Astrocyte (in vitro differentiated cells and primary cell): ENCODE measurements at places on chromosomes 4 and X.

DNA sequence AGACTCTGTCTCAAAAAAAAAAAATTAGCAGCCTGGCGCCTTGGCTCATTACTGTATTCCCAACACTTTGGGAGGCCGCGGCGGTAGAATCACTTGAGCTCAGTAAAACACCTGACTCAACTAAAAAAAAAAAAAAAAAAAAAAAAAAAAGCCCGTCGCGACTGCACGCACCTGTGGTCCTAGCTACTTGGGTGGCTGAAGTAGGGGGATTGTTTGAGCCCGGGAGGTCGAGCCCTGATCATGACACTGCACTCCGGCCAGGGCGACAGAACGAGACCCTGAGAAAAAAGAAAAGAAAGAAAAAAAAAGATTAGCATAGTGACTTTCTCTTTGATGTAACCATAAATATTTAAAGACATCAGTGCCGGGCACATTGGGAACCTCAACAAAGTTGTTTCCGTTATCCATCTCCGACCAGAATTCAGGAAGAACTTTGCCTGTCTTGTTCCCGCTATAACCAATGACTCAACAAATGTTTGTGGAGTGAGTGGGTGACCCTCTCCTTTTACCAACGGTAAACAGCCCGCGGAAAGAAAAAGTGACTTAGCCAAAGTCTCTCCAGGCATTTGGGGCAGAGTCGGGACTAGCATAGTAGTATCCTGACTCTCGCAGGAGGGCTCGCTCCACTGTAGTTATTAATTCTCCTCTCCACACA lies 553 bp upstream of the MED28 start:
- DNase-seq = peak; percentile 74

DNA sequence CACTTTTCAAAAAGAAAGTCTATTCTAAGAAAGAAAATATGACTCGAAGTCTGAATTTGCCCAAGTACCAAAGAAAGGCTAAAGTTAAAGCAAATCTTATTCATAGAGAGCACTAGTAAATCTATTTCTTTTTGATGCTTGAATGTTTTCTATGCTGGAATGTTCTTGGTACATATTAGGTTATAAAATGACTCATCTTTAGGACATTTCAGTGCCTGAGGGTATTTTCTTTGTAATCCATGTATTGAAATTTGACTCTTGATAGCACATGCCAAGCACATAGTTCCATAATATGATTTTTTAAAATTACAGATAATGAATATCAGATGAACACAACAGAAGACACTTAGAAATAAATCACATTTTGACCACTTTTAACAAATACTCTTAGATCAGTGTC lies 232.8 kb downstream of the TRIML1 start:
- DNase-seq = no peak

DNA sequence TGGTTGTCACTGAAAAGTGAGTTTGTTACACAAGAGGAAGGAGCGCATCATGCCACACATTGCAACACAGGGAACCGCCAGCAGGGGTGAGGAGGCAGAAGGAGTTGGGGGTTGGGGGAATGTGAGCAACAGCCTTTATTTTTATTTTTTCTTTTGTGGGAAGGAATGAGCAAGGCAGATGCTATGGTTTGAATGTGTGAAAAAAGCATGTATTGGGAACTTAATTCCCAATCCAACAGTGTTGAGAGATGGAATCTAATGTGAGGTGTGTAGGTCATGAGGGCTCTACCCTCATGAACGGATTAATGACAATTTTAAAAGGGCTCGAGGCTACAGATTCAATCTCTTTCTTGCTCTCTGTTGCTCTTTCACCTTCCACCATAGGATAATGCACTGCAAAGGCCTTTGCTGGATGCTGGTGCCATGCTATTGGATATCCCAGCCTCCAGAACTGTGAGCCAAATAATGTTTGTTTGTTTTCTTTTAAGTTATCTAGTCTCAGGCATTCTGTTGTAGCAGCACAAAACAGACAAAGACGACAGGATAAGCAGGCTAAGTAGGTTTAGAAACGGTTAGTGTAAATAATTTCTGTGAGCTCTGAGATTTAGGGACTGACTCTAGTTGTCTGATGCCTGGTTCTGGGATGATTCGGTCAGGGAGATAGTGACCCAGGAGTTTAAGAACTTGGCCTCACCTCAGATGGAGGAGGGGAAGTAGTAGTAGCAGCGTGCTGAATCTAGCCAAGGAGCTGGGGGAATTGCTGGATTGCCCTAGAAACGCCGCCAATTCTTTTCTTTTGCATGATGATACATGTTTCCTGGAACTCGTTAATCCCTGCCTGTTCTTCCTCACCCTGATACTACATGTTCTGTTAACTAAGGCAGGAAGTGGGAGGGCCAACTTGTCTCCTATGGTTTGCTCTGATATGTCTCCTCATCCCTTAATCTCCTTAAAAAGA lies 156.6 kb upstream of the CTSO start:
- peak; percentile 18 for DNase-seq

GRCh38 chr4:173763389-173763788 lies 233.4 kb upstream of the HAND2 start:
- no peak for DNase-seq

GRCh38 chrX:13194291-13195103 lies 125.4 kb downstream of the ATXN3L start:
- DNase-seq = peak; percentile 40

GRCh38 chr4:84063619-84064018 lies 435.5 kb downstream of the NKX6-1 start:
- no peak for DNase-seq

- no peak for DNase-seq
Measured at GRCh38 chr4:122619611-122620010, 1.3 kb downstream of the IL21 start.

DNA sequence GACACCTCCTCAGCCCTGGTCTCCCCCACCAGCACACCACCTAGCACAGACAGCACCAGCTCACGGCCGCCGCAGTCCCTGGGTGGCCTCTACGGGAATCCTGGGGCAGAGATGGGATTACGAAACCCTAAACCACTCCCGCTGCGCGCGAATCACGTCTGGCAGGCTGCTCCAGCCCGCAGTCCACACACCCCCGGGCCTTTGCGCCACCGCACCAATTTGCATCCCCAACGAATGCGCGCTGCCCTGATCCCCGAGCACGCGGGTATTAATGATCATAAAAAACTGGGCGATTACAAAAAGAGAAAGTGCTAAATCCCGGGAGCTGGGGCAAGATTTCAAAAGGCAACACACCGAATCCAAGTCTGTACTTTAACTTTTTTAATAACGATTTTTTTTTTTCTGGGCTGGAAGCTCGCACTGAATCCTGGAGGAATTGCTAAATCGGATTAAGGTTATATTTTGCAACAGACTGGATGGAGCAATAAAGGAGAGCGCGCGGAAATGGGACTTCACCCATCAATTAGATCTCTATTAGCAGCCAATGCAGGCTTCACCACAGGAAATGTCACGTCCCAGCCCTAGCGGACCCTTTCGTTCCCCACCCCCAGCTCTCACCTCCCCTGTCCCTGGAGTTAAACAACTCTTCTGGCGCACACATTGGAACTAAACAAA lies 69.8 kb upstream of the TMEM33 start:
- DNase-seq = no peak

GRCh38 chrX:21989384-21989783 lies 42.7 kb upstream of the PHEX start:
- DNase-seq = no peak

DNA sequence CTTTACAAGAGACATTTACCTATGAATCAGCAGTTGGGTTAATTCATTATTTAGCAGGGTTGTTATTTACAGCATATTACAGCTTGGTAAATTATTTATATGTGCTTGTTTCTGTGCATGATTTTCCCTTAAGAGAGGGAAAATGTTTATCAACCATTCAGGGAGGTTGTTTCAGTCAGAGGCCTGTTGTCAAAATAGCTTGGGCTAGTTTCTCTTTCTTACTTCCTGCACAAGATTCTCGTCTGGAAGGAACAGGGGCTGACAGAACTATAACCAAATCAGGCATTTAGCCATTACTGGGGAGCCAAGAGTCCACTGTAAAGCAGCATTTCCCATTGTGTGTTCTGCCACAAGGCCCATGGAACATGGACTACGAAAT lies 135.8 kb downstream of the HS6ST2 start:
- DNase-seq = no peak

DNA sequence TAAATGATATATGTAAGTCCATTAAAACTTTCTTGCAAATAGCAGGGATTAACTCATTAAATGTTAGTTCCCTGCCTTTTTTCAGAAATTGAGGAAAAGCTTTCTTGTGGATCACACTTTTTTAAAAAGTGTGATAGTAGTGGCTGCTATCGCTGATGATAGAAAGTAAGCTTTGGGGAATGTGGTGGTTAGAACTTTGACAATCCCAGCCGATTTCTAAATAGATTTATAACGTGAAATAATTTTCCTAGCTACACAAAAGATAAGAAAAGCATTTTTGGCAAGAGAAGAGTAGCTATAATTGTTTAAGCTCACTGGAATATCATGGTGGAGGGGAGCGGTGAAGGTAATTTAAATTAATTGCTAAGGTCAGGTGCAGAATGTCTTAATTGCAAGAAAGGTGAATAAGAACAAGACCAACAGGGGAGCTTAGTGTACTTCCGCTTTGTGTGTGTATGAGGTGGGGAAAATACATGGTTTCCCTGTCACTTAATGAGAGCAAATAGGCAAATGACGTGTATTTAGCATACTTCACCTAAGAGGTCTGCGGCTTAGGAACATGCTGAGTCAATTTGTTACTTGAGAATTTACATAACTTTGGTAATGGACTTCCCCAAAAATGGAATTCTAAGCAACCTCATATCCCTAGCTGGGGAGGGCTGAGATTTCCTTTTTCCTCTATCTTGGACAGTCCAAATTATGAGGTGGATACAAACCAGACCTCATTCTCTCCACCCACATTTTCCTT lies 11.7 kb upstream of the IL21 start:
- DNase-seq = peak; percentile 74

DNA sequence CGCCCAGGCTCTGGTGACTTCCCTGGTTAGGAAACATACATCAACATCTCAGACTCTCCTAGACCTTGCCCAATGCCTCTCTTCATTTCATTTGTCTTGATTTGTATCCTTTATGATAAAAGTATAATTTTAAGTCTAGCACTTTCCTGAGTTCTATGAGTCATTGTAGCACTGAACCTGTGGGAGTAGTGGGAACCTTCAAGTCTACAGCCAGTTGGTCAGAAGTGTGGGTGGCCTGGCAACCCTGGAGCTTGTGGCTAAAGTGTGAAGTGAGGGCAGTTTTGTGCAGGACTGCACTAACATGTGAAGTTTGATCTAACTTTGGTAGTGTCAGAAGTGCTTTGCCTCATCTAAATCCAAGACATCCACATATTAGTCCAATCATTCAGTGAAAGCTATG lies 259.3 kb upstream of the IGFBP7 start:
- peak; percentile 59 for DNase-seq

DNA sequence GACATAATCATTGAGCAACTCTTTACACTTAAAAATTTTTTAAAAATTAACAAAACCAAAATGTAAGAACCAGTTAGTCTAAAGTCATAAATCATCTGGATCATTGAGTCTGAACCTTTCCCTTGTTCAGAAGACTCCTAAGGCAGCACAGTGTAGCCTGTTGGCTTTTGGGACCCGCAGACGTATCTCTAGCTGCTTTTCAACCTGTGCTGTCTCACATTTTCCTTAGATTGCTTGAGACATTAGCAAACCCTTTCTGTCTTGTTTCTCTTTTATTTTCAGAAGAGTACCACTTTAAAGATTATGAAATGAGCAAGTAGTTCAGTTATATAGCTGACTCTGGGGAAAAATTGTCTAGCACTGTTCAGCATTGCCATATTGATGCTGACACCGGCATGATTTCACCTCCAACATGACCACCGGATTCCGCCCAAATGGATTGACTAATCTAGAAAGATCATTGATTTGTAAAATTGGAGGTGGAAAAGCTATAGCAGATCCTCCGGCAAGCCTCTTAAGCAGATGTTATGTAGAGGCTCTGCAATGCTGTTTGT lies 8.9 kb downstream of the TCEANC start:
- no peak for DNase-seq

DNA sequence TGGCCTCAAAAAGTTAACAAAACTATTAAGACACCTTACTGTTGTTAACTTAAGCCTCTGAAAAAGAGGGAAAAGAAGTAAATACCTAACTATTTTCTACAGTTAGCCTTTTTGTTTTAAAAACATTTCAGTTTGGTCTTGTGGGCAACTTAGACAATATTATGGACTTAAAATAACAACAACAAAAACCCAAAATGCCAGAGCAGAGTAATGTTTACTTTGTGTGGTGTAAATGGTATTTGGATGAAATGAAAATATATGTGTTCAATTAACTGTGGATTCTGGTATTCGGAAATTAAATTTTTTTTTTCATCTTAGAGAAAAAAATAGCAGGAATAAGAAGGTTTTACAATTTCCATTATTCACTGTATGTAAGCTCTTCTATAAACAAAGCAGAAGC lies 79.6 kb upstream of the NPNT start:
- no peak for DNase-seq

- DNase-seq = no peak
Measured at GRCh38 chrX:109535578-109535977, 1.1 kb upstream of the NXT2 start.

- no peak for DNase-seq
Measured at GRCh38 chr4:7156761-7157488, 35.4 kb upstream of the SORCS2 start.

GRCh38 chr4:24260133-24260715 lies 324.1 kb downstream of the DHX15 start:
- no peak for DNase-seq

DNA sequence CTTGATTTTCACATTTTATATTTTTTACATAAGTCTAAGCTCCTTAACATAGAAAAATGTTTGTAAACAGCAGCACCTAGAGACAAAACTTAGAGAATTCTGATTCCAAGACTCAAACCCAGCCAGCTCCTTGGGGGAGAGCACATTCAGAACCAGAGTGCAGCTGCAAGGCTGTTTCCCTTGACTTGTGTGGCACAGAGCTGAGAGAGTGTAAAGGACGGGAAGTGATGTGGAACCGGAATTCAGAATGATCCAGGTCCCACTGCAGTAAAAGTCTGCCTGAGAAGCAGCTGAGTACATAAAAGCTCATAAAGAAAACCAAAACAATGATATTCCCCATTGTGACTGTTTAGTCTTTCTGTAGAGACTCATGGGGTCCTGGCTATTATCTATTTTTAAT lies 713.8 kb downstream of the RAB28 start:
- no peak for DNase-seq

- DNase-seq = no peak
Measured at GRCh38 chr4:81700189-81700588, 228.5 kb upstream of the RASGEF1B start.

DNA sequence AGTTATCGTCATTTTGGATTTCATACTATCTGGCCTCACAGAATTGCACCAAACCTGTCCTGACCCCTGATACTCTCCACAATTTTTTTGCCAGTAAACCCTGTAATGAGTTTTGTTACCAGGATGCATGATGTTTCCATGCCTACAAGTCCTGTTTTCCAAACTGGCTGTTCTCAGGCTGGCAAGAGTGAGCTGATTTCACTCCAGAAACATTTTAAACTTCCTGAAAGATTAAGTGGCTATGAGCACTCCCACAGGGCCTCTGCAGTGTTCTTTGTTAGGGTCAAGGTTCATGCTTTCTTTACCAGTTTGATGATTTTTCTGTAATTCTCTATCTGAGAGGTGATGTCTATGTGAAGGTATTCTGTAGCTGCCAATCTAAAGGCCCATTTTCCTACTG lies 31.7 kb upstream of the PDLIM3 start:
- peak; percentile 88 for DNase-seq
